ENCODE measurements at places on chromosomes 1 and 21.

DNA sequence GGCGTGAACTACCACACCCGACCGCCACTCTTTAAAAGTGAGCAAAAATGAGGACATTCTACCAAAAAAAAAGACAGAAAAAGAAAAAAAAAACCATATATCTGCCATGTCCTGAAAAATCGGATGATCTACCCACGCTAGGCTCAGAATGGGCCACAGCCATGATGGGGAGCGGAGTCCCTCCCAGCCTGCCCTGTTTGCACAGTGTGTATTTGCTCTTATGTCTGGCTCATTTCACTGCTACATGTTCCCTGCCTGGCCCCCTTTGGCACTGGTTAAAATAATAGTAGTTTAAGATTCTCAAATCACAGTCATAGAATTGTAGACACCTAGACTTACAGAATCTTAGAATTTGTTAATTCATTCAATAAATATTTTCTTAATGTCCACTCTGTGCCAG lies 121.9 kb downstream of the PTPRU start:
- no peak for DNase-seq

- no peak for DNase-seq
These were observed at the start of gene C2CD2 for GRCh38 chr21:41953831-41954653. Gene C2CD2, minus strand, starts transcription at chr21:41954018. Its CDS starts 370 bp downstream, at chr21:41953648.

- DNase-seq: no peak
These were observed 6.3 kb upstream of the PHTF1 start for GRCh38 chr1:113765306-113766230.

DNA sequence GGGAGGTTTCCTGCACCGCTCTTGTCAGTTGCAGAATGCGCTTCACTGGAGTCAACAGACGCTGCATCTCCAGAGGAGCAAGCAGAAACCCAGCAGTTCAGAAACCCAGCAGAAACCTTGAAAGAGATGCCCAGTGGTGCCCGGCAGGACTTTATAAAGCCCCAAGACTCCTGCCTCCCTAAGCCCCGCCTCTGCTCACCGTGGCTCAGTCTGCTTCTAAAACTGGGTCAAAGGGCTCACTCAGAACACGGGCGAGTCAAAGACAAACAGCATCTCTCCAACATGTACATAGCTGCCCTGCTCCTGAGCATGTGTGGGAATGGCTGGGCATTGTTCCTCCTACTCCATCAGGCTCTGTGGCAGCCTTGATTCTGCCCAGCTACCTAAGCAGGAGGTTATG lies at the start of gene HMGCS2:
Gene HMGCS2, minus strand, starts transcription at position 128 of the 400 bp plus-strand sequence. Its CDS starts 61 bp downstream, at position 67.
- no peak for DNase-seq

GRCh38 chr1:30460661-30461060 lies 262.7 kb downstream of the MATN1 start:
- no peak for DNase-seq

DNA sequence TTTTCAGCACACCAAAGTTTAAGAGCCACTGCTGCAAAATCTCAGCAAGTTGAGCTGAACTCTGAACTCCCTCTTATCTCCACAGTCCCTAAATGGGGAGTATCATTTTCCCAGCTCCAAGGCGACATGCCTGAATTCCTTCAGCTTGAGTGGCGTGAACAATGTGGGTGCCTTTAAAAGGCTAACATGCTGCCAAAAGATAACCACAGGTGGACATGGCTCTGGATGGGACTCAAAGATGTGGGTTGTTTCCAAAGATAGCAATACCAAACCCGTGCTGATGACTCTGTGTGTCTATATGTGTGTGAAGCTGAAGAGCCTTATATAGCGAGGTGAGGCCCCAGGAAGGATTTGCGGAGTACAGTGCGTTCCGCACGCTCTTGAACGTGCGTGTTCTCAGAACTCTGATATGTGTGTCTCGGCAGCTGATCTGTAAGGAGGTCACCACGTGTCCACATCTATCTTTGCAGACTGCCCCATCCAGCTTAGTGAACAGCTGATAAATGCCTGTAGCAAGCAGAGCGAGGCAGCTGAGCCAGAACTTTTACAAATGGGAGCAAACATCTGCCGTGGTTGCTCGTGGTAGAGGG lies 189.2 kb downstream of the DYRK1A start:
- no peak for DNase-seq

DNA sequence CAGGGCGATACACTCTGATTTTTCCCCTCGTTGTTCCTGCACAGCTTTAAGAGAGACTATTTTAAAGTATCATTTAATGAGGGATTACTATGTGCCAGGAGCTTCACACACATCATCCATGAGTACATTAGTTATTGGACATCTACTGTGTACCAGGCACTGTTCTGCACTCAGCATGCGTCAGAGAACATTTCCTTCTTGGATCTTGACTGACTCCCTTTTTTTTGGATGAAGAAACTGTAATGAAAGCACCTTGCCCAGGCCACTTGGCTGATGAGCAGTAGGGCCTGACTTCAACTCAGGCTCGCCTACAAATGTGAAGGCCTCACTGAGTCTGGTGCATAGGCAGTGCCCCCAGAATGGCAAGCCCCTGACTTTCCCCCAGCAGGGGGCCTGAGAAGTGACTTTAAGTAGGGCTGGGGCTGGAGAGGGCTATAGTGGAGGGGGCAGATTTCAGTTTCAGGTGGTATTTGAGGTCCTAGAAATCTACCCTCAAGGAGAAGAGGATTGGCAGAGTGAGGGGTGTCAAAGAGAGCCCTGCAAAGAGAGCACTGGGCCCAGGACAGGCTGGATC lies 50.0 kb downstream of the PTPRU start:
- no peak for DNase-seq

DNA sequence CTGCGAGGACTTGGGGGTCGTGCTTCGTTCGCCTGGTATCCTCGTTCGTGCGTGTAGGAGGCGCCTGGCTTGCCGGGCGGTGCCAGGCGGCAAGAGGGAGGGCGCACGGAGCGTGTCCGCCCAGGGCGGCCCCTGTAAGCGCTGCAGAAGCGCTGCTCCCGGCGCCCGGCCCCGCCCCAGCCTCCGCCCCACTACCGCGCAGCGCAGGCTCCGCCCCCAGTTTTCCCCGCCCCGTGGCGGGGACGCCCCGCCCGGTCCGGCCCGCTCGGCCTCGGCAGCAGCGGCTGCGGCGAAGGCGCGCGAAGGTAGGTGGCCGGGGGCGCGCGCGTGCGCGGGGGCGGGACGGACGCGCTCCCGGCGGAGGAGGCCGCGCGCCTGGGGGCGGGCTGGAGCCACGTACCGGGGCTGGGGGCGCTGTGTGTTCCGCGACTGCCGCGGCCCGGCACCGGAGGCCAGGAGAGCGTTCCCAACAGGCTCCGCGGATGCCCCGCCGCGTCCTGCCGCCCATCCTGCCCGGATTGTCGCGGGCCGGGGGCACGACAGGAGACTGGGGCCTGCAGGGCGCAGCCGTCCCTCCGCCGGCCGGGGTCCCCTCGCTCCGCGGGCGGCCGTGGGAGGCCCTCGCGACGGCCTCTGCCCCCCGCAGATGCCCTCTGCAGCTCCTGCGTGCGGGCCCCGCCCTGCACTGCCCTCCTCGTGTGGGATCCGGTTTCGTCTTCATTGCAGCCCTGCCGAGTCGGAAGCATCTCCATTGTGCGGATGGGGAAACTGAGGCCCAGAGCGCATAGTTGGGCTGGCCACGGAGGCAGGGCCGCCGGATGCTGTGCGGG lies 7.7 kb upstream of the CROCC start:
- peak; percentile 97 for DNase-seq

- no peak for DNase-seq
These were observed 110.9 kb upstream of the C1orf174 start for GRCh38 chr1:4010814-4011605.

DNA sequence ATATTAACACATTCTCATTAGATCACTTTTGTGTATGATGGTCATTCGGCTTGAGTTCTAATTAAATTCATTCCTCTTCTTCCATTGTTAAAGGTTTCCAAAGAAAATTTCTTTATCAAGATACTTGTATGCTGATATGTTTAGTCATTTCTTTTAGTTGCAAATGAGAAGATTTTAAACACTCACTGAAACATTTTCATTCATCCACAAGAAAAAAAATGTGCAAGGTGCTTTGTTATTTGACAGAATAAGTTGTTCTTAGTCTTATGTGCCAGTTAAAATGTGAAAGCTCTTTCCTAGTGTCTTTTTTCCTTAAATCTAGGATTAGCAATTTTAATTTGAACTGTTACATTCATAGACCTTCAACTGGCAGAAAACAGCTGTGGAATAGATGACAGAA lies 727.0 kb upstream of the NEGR1 start:
- no peak for DNase-seq

- DNase-seq: no peak
These were observed 30.3 kb downstream of the CEP350 start for GRCh38 chr1:179984942-179985341.

DNA sequence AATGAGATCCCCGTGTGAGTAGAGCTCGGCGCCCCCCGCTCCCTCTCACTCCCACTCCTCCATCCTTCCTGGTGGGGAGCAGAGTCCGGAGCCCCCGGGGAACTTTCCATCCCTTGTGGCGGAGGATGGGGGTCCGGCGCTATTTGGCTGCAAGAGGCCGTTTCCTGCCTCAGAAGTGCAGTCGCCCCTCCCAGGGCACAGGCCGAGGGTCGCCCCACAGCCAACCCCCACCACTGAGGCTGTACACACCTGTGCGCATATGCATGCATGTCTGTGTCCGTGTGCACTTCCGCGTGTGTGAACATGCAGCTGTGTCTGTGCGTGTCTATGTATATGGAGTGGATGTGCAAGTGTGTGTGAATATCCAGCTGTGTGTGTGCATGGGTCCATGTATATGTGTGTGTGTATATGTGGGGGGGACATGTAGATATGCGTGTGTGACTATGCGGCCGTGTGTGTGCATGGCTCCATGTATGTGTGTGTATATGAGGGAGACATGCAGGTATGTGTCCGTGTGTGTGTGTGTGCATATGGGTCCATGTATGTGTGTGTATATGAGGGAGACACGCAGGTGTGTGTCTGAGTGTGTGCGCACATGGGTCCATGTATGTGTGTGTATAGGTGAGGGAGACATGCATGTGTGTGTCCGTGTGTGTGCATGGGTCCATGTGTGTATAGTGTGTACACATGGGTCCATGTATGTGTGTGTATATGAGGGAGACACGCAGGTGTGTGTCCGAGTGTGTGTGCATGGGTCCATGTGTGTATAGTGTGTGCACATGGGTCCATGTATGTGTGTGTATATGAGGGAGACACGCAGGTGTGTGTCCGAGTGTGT lies 21.9 kb downstream of the RNF223 start:
- DNase-seq: no peak

GRCh38 chr1:23013657-23014056 lies 2.0 kb downstream of the TEX46 start:
- DNase-seq: no peak

DNA sequence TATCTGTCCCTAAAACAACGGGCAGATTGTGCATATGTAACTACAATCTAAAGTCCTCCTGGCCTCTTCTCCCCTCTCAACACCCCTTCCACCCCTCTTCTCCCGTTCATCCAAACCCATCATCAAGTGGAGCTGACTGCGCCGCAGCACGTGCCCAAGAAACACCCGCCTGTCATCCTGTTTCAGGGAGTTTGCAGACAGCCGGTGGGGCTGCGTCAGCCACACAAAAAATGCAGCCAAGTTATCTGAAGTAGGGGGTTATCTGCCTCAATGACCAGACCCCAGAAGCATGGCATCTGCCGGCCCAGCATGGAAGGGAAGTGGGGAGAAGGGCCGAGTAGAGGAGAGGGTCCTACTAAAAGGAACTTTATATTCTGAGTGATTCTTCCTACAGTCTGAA lies 49.0 kb downstream of the GPR161 start:
- DNase-seq: no peak

DNA sequence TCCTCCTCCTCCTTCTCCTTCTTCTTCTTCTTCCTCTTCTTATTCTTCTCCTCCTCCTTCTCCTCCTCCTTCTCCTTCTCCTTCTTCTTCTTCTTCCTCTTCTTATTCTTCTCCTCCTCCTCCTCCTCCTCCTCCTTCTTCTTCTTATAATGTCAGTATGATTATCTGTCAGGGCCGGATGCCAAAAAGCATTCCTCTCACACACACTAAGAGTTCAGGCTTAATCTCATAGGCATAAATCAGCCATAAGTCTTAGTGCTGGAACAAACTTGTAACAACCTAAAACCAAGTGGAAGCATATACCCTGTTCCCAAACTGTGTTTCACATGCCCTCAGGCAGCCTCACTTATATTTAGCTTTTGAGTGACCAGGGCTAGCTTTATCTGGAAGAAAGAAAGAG lies 240.3 kb downstream of the LMX1A start:
- no peak for DNase-seq

GRCh38 chr1:54857746-54858561 lies 29.0 kb downstream of the DHCR24 start:
- no peak for DNase-seq

DNA sequence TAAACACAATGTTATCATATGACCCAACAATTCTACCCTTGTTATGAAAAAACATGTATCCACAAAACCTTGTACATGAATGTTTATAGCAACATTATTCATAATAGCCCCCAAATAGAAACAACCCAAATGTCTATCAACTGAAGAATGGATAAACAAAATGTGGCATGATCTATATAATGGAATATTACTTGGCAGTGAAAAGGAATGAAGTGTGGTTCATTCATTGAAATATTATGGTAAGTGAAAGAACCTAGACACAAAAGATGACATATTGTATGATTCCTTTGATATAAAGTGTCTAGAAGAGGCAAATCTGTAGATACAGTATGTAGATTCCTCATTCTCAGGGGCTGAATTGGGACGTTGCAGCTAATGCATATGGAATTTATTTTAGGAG lies 151.2 kb downstream of the KIF26B start:
- no peak for DNase-seq

DNA sequence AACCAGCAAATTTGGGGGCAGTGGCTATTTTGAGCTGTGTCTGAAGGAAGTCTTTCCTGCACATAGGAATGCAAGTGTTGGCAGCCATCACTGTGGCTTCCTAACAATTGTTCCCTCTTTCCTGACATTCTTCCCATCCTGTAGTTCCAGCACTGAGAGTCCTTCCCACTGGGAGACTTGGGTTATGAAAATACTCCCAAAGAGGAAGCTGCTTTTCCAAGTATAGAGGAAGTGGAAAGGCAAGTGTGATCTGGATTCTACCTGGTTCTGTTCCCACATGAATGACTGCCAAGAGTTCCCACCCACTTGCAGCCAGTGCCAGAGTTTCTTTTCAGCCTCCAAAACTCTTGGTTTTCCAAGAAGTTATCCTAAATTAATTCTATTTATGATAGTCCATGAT lies 98.5 kb upstream of the CD53 start:
- DNase-seq: no peak

DNA sequence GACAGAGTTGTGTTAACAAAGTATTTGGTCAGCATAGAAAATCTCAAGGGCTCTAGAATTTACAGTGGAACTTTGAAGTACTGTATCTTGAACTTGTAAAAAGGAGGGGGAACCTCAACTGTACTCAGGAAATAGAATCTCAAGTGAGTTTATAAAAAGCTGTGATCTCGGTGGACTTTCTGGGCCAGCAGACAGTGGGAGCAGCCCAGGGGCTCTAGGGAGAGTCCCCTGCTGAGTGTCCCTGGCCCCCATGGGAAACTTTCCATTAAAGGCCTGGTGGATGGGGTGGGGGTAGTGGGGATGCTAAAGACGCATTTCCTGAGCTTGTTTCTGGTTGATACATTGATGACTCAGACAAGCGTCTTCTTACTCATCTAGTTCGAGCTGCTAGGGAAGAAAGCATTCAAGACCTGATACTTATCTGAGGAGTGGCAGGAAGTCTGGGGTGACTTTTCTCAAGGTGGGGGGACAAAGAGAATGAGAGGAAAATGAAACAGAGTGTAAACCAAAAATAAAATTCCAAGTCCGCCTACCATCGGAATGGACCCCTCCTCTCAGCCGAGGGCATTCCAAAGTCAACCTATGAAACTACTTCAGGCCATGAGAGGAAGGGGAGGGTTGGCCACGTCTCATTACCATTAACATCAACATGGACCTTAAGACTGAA lies 65.5 kb downstream of the NID1 start:
- peak; percentile 22 for DNase-seq

- no peak for DNase-seq
These were observed 13.8 kb upstream of the RGS21 start for GRCh38 chr1:192303029-192303428.
